CD4-positive, alpha-beta memory T cell (primary cell): ENCODE measurements at places on chromosomes 4 and X. TPM values are rescaled to one million over a fixed set of nuclear protein-coding genes. Genes with fewer than 3 reads are reported as not detected.

MAD2L1 gene
- 9.9 TPM for total RNA-seq

TKTL1 gene
- total RNA-seq = 1.9 TPM

GRCh38 chrX:20252381-20253231, 14.1 kb downstream of the RPS6KA3 start:
- peaks cover 70% of the 10 kb centered on the region for H3K4me1 ChIP-seq
- no peak overlapping the region for H3K4me3 ChIP-seq
- DNase-seq = peak; percentile 72
- H3K36me3 ChIP-seq = no peaks in the 10 kb centered on the region

- H3K4me1 ChIP-seq = no peaks in the 10 kb centered on the region
- H3K27me3 ChIP-seq = no peaks in the 10 kb centered on the region
- H3K4me3 ChIP-seq = no peak overlapping the region
Observed at GRCh38 chr4:52372747-52373146, 286.4 kb downstream of the USP46 start.
